ENCODE measurements at places on chromosomes 7 and 10. TPM values are rescaled to one million over a fixed set of nuclear protein-coding genes. Genes with fewer than 3 reads are reported as not detected.

GRCh38 chr10:3486346-3487065, 298.5 kb downstream of the KLF6 start:
- DNase-seq = no peak

- DNase-seq = peak; percentile 64
Observed at GRCh38 chr7:14691597-14692203, 210.9 kb downstream of the DGKB start.

- no peak for DNase-seq
Observed at GRCh38 chr7:134873253-134873652, 93.8 kb downstream of the CALD1 start.

GRCh38 chr7:945556-946255, 8.8 kb downstream of the ADAP1 start:
- no peak for DNase-seq

GRCh38 chr7:92461027-92462003, 14.0 kb downstream of the GATAD1 start:
- no peak for DNase-seq

- peak; percentile 47 for DNase-seq
Observed at GRCh38 chr10:116599991-116600390, 9.2 kb downstream of the PNLIPRP1 start.

DNA sequence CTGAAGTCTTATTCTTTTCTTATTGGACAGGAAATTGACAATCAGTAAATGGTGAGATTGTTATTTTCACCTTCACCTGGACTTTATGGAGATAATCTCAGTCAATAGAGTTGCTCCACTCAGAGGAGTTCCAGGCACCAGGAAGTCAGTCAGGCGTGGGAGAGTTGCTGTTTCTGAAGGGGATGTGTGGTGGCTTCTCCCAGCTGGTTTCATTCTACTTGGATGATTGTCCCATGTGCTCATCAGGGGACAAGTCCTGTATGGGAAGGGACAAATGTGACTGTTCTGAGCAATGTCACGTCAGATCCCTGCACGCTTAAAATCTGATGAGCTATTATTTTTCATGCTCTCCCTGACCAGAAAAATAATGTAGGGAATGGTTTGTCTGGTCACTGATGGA, 222.5 kb upstream of the PITRM1 start:
- no peak for DNase-seq

GRCh38 chr7:145729691-145730090, 386.9 kb upstream of the CNTNAP2 start:
- no peak for DNase-seq

DNA sequence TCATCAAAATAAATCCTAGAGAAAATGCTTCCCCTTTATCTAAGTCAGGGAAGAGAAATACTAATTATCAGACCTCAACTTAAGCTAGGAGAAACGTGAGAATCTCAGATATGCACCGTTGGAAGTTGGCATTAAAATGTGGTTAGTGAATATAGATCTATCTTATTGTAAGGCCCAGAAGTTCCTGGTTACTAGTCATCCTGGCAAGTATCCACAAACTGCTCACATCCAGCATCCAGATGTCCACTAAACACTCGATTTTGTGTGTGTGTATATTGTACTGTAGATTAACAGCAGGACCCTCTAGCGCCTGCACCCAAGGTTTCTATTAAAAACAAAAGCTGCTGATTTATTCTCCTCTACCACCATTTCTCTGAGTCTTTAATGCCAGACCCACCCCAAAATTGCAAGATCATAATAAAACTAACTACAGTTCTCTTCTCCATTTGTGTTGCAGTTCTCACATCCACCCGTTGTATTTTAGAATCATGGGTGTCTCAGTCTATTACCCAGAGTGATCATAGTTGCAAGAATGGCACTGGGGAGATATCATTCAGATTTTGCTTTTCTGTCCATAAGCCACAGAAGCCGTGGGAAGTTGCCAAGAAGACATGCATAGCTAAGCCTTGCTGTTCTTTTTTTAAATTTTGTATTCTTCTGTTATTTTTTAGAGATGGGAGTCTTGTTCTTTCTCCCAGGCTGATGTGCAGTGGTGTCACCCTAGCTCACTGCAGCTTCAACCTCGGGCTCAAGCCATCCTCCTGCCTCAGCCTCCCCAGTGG, 165.4 kb downstream of the KIAA1217 start:
- no peak for DNase-seq

- DNase-seq = no peak
Observed at GRCh38 chr10:113122947-113123346, 172.9 kb downstream of the TCF7L2 start.

GRCh38 chr7:10708447-10708846, 265.2 kb upstream of the PHF14 start:
- DNase-seq = no peak

- DNase-seq = no peak
Observed at GRCh38 chr10:14543046-14543903, 212.6 kb upstream of the FRMD4A start.

- DNase-seq = no peak
Observed at GRCh38 chr7:7516662-7517061, 19.0 kb downstream of the COL28A1 start.

DNA sequence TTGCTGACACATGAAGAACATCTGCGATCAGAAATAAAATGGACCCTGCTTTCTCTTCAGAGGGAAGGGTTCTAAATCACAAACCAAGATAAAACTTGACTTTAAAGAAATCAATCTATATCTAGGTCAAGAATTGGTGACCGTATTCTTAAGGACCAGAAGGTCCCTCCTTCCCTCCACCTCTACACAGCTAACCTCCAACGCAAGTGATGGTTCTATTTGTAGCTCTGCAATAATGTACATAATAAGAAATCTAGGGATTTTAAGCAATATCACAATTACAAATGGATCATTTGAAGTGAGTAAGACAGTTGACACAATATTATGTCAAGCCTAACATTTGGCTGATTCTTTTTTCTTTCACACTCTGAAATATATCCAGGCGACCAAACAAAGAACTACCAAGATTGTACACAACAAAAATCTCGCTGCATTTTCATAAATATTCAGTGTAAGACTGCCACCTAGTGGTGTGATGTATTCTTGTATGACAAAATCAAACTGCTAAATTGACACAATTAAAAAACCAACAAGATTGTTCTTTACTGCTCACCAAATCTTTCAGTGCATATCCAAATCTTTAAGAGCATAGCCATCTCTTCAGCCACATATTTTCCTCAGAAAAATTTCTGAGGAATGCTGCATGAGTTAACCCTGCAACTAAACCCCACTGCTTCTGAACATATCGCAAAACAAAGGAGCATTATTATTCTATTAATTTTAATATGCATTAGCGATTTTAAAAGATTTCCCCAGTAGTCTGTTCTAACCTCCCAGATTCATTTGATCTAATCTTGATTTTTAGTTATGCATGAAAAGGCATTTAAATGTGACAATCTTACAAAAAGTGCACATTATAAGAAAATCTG, 44.5 kb downstream of the ICA1 start:
- DNase-seq = no peak

GRCh38 chr7:14332155-14332554, 342.7 kb upstream of the ETV1 start:
- no peak for DNase-seq

GRCh38 chr7:33185786-33186185, 56.4 kb downstream of the BBS9 start:
- DNase-seq = no peak

DNA sequence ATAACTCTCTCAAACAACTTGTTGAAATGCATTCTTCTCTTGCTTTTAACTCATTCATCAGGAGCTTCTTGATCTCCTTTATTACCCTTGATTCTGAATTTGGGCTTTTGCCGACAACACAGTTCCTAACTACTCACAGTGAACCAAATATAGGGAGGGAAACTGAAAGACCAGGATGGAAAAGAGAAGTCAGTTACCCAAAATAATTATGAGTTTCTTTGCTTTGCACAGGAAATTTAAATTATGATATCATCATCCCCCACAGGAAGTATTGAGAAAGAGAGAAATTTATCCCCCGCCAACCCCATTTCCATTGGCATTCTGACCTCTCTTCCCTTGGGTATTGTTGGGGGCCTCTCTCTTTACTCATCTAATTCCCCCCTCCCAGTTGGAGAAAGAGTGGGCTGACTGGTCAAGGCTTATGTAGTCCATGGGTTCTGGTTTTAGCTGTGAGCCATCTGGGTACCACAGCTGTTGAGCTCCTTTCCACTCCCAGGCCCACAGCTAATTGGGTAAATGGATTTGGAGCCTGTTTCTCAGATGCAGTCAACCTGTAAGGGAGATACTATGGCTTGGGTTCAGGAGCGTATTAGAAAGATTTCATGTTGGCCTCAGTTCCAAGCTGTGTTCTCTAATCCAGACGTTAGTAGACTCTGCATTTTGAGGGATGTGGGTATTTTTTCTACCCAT, 109.0 kb downstream of the FZD1 start:
- DNase-seq = no peak

- DNase-seq = no peak
Observed at GRCh38 chr7:25862261-25863004, 289.6 kb upstream of the NFE2L3 start.

GRCh38 chr10:42836096-42836495, 53.5 kb downstream of the BMS1 start:
- DNase-seq = no peak

- no peak for DNase-seq
Observed at GRCh38 chr7:155161690-155162089, 91.6 kb downstream of the HTR5A start.

DNA sequence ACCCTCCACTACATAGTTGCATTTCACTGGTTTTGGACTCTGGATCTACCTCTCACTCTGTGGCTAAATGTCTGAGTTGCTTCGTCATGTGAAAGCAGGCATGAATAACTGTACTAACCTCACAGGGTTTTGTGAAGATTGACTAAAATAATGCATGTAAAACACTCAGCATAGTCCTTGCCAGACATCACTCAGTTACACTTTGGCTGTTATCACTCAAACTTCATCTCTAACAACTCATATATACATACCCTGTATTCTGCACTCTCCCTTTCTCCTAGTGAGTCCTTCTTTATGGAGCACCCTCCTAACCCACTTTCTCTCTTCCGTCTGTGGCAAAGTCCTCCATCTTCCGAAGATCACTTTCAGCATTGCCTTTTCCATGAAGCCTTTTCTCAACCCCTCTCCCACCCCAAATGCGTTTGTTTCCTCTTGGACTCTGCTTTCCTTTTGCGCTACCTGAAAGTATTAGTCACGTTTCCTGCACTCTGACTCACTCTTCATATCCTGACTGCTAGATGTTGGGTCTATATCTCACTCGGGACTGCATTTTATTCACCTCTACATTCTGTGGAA, 72.6 kb downstream of the OSBPL3 start:
- DNase-seq = no peak

DNA sequence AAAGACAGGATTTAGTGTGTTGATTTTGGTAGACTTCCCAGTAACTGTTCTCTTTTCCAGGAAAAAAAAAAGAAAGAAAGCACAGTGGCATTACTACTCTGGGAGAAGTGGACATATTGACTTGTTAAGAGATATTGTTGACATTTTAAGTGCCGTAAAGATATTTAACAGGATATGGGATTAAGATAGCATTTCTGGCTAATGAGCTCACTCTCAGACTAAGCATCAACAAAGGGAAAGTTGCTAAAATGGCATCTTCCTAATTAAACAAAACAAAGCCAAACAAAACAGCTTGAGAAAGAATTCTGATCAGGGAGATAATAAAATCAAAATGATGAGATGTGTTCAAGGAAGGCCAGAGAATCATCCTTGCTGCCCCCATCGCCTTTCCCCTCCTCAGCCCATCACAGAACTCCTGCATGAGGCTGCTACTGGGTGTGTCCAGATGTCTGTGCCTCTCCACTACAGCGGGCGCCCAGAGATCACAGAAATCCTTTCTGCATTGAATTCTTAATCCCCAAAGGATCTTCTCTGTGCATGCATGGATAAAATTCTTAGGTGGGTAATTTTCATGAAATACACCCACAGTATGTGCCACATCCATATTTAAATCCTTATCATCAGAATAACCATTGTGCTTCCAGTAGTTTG, 270.5 kb downstream of the POU6F2 start:
- DNase-seq = no peak

The MCM10 gene
- total RNA-seq = not detected

The OPN4 gene
- 0.19 TPM for total RNA-seq

The GBX1 gene
- total RNA-seq = not detected

The HMX3 gene
- not detected for total RNA-seq

The FAM24B gene
- total RNA-seq = 1.1 TPM

The RNLS gene
- total RNA-seq = 14.9 TPM

The TUBB8 gene
- total RNA-seq = not detected

The LLCFC1 gene
- total RNA-seq = not detected

The AHR gene
- 38.7 TPM for total RNA-seq

The TUBAL3 gene
- 1.7 TPM for total RNA-seq

Data from right atrium auricular region (tissue), 2 donors.